ENCODE measurements at places on chromosomes 4 and X.
A peak's percentile ranks its signal among the peaks of the same experiment; 100 is the strongest.

- DNase-seq = no peak
Measured at GRCh38 chr4:145681956-145682355, 2.0 kb downstream of the C4orf51 start.

- DNase-seq = peak; percentile 69
Measured at GRCh38 chrX:9342561-9343051, 122.3 kb upstream of the TBL1X start.

GRCh38 chr4:95086551-95086950 lies 328.8 kb downstream of the BMPR1B start:
- no peak for DNase-seq

DNA sequence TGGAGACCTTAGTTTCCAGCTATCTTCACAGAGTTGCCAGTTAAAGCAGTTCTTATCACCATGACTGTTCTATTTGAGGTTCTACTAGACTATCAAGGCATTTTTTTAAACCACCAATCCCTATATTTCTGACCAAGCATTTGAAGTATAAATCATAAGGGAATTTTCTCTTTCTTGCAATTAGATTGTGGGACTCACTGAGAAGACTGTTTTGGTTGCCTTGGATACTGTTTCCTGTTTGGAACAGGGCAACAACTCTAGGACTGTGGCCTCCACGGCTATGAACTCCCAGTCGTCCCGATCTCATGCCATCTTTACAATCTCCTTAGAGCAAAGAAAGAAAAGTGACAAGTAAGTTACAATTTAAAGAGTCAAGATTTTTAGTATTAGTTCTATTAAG lies 11.8 kb downstream of the KIF4A start:
- no peak for DNase-seq

- no peak for DNase-seq
Measured at GRCh38 chrX:5084279-5084678, 1144.4 kb downstream of the NLGN4X start.

DNA sequence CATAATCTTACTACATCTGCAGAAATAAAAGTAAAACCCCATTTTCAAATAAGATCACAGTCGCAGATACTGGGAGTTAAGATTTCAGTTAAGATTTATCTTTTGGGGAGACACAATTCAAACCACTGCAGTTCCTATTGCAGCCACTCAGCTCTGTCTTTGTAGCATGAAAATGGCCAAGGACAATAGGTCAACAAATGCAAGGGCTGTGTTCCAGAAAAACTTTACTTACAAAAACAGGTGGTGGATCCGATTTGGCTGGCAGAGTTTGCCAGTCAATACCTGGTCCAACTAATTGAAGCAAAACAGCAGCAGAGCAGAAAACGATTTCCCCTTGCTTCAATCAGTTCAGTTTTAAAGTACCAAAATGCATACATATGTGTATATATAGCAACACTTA lies 77.4 kb downstream of the TENM3 start:
- no peak for DNase-seq

DNA sequence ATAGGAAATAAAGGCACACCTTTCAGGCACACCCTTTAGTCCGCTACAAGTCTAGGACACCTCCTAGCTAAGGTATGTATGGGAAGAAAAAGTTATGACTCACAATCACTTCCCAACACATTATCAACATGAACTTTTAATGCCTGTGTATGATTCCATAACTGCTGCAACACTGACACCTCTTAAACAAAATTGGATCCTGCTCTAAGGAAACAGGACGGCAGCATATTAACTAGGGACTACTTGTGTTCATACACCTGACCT lies 2.4 kb upstream of the PPP3CA start:
- no peak for DNase-seq

DNA sequence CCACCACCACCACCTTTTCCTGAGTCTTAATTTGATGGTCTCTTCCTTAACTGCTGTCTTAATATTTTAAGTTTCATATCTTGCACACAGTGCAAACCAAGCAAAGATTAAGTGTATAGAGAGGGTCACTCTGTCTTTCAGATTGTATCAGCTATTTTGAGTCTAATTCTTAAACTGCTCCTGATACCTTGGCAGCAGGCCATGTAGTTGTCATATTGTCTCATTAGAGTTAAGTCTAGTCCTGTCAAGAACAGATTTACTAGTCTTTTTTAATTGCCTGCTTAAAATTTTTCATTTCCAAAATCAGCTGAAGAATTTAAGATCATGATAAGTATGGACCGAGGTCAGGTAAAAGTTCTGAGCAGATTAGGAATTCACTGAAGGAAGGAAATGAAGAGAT lies 51.5 kb downstream of the FHIP1A start:
- DNase-seq = no peak

- DNase-seq = no peak
Measured at GRCh38 chr4:10623862-10624261, 60.7 kb downstream of the CLNK start.

- DNase-seq = no peak
Measured at GRCh38 chrX:21972721-21973120, 32.2 kb downstream of the SMS start.

DNA sequence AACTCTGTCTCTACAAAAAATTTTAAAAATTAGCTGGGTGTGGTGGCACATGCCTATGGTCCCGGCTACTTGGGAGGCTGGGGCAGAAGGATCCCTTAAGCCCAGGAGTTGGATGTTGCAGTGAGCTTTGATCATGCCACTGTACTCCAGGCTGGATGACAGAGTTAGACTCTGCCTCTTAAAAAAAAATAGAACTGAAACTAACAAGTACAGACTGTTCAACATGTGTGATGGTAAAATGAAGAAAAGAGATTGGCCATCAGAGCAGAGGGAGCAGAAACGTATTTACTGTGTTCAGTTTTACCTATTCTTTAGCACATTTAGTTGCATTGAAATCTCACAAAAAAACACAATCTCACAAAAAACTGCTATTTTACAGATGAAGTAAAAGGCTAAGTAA lies 77.9 kb upstream of the NAP1L5 start:
- DNase-seq = no peak

DNA sequence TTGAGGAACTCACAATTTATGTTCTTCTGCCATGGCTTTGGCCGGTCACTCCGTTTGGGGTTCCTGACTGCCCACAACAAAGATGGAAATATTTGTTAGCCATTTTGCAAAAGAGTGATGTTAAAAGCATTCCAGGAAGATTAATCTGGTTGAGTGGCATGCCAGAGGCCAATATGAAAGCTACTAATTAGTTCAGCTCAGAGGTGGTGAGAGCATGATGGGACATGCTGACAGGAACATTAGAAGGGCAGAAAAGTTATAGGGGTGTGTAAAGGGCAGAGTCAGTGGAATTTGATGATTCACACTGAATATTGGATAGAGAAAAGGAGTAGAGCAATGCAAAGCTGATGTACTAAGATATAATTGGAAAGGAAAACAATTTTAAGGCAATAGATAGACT lies 94.4 kb downstream of the TLL1 start:
- DNase-seq = no peak

DNA sequence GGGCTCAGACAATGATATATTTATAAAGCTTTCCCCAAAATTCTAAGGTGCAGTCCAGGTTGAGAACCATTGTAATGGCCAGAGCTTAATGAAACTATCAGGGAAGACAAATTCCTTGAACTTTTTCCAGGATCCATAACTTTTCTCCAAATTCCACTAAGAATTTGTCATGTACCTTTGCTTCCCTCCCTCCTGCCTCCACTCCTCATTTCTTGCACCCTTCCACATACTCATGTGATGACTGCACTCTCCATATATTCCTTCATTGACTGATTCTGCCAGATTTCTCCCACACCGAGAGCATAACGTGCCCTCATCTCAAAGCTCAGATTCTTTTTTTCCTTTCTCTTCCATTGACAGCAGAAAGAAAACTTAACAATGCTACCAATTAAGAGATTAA lies 20.9 kb upstream of the AMELX start:
- no peak for DNase-seq

GRCh38 chr4:121073672-121074381 lies 1.5 kb upstream of the NDNF start:
- no peak for DNase-seq

DNA sequence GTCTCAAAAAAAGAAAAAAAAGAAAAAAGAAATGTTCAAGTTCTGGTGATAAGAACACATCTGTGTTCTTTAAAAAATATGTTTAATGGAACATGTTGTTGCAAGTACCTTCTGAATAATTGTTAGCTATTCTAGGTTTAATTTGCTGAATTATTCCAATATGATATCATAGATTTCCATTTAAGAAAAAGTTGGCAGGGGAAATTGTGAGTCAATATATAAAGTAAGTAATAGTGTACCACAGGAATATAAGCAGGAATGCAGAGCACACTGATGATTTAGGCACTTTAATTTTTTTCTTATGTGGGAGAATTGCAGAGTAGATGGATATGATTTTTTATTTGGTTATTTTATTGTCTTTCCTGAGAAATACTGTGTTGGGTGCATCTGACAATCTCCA lies 190.7 kb downstream of the RPA4 start:
- DNase-seq = no peak

GRCh38 chr4:98473046-98473445 lies 185.4 kb downstream of the TSPAN5 start:
- DNase-seq = peak; percentile 20

DNA sequence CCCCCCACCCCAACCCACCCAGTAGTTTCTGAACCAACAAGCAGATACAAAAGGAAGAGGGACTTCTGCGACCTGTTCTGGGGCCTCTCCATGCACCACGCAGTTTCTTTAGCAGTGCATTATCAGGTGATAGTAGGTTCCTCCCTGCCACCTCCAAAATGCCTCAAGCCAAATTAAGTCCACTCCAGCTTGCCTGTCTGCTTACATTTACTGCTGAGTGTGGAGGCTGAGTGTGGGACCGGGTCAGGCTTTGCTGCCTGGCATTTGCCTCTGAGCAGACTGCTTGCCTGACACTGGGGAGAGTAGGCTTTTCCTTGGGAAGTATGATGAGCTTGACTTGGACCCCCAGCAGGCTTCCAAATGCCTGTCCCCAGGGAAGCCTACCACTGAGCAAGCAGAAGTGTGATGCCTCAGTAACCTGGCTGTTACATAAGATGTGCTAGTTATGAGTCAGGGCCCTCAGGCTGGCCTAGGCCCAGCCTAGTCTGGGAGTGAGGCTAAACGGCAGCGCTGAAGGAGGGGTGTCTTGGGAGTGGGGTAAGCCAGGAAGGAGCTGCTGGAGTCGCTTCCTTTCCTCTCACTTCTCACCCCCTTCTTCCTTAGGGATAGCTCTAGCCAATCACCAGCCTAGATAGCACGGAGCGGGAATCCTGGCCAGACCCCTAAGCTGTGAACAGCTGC lies 9.0 kb downstream of the TSC22D3 start:
- DNase-seq = no peak

- no peak for DNase-seq
Measured at GRCh38 chrX:39827951-39828350, 269.8 kb downstream of the BCOR start.

- DNase-seq = no peak
Measured at GRCh38 chrX:13263560-13264251, 56.1 kb downstream of the ATXN3L start.

GRCh38 chr4:80142394-80143306 lies 54.7 kb upstream of the PRDM8 start:
- DNase-seq = peak; percentile 73

DNA sequence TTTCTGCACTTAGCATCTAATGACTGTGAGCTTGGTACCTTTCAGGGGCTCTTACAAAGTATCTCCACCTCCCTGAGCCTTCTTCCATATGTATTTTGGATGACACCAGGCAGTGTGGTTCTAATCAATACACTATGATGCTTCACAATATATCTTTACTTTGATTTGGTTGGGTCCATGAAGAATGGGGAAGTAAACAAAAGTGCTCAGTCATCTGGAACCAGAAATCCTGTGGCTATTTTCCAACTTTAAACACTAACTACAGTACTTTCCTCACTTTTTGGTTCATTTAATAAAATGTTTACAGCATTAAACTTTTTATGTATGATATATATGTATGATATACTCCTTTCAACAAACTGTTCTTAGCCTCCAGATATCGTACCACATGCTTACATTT lies 216.4 kb upstream of the AFF2 start:
- no peak for DNase-seq

GRCh38 chr4:87067124-87067885 lies 132.5 kb downstream of the AFF1 start:
- DNase-seq = no peak

GRCh38 chrX:110450050-110450449 lies 91.4 kb downstream of the RTL9 start:
- DNase-seq = peak; percentile 75

GRCh38 chrX:135010921-135011320 lies 11.4 kb downstream of the RTL8B start:
- no peak for DNase-seq

- no peak for DNase-seq
Measured at GRCh38 chr4:154435895-154436294, 55.7 kb downstream of the DCHS2 start.

DNA sequence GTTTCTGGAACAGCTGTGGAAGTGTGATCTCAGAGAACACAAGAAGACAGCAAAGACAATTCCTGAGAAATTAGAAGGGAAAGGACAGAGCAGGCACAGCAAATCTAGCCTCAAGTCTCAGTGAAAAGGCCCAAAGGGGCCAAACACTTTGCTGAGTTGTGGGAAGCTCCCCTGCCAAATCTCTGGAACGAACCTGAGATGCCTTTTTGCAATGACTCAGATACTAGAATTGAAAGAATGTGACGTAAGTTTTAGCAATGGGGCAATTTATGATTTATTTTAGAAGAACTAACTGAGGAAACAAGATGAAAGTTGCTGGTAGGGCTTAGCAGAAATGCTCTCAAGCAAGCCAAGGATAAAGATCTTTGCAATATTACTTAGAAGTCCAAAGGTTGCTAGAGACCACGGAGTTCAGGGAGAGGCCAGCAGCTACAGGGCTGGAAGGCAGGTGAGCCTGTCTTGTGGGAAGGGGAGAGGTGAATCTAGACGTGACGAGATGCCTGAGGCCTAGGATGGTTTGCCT lies 92.8 kb downstream of the AMELX start:
- no peak for DNase-seq

DNA sequence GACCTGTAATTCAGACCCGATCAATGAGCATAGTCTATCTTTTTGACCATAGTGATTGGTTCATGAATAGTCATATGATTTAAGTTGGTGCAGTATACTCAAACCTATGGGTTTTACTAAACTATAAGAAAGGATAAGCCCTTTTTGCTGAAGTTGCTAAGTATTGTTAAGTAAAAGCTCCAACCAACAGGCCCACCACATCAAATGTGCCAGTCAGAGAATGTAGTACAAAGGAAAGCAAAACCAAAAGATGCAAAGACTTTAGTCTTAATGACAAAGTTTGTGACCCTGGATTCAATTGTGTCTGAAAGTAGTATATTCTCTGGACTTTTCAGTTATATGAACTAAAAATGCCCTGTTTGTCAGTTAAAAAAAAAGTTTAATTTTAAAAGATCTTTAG lies 208.1 kb upstream of the TET2 start:
- no peak for DNase-seq

- no peak for DNase-seq
Measured at GRCh38 chr4:102259081-102259480, 86.2 kb downstream of the SLC39A8 start.

DNA sequence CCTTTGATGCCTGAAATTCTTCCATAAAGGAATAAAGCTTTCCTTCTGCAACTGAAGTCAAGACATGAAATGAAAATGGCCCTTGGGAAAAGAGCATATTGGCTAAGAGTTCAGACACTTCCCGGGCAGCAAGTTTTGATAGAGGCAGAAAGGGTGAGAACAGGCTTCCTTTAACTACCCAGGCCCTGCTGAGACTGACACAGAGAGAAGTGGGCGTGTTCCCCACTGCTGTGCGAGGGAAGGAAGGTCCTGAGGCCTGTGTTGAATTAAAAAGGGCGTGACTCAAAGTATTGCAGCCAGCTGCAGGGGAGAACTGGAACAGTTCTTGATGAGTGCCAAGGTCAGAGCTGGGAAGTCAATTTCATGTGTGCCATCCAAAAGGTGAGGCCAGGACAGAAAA lies 33.9 kb upstream of the ADGRG2 start:
- peak; percentile 1 for DNase-seq

Measured in inflammatory macrophage treated with lipopolysaccharide for 1 hour (primary cell).